ENCODE measurements at places on chromosomes 6 and 20. TPM values are rescaled to one million over a fixed set of nuclear protein-coding genes. Genes with fewer than 3 reads are reported as not detected.

Gene FAM209B
- not detected for total RNA-seq

Gene SRSF3
- total RNA-seq: 296 TPM

Gene HSP90AB1
- 430 TPM for total RNA-seq

Gene ELOVL2
- total RNA-seq: not detected

Gene POM121L2
- total RNA-seq: not detected

Gene TTLL9
- under 0.01 TPM for total RNA-seq

Measured in lung microvascular endothelial cell (primary cell).